Stimulated activated naive CD4-positive, alpha-beta T cell (primary cell): ENCODE measurements at places on chromosomes 1 and 21.
A peak's percentile ranks its signal among the peaks of the same experiment; 100 is the strongest.

DNA sequence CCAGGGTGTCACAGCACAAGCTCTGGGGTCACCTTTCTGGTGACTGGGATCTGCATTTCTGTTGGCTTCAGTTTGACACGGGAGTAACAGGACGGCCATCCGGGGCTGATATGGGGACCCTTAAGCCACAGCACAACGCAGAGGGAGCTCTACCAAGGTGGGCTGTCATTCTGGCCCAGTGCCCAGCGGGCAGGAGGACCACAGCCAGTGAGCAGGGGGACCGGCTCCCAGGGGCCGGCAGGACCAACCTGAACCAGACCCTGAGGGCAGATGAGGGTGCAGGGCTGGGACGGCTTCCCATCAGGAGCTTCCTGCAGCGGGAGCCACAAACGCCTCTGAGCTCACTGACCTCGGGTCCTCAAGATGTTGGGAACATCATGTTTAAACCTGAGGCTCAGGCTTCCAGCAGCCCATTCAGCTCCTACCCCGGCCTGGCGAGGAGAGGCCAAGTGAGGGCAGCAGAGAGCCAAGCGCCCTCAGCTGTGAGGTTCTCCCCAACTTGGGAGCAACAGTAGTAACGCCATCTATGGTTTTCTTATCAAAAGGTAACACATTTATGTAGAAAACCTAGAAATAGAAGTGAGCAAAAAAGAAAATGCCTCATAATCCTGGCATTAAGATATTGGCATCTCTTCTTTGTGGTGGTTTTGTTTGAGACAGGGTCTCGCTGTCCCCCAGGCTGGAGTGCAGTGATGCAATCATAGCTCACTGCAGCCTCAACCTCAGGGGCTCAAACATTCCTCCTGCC is 26.8 kb downstream of the TMEM201 start:
- peak; percentile 52 for DNase-seq

- DNase-seq: no peak
Observed at GRCh38 chr1:213724640-213725536, 262.9 kb upstream of the PROX1 start.

GRCh38 chr1:188022661-188023060 is 1193.9 kb downstream of the PLA2G4A start:
- DNase-seq: no peak

DNA sequence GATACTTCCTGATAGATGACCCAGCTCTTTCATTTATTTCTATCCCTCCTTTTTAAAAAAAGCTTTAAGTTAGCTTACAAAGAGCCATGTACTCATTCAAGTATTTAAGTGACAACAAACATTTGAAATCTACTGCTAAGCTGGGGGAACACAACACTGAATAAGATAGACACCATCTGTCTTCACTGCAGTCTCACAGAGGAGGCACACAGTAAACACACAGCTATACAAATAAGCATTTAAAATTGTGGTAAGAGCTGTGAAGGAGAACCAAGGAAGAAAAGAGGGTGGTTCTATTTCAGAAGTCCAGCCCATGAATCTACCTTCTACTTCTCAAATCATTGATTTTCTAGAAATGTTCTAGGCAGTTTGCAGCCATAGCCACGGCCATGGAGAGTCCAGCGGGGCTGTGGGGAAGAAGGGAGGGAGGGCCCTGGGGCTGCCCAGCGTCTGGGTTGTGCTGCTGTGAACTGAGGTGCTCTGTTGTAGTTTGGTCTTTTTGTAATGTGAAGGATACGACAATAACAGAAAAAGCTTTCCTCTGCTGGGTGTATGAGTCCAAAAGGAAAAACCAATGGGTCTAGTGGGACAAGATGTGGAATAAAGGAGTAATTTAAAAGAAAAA is 28.2 kb downstream of the PRDM2 start:
- DNase-seq: no peak

- no peak for DNase-seq
Observed at GRCh38 chr1:247536340-247536739, at the start of gene OR2C3. Gene OR2C3 (minus strand): TSS chr1:247536440. CDS start chr1:247532511, 3,929 bp downstream.

DNA sequence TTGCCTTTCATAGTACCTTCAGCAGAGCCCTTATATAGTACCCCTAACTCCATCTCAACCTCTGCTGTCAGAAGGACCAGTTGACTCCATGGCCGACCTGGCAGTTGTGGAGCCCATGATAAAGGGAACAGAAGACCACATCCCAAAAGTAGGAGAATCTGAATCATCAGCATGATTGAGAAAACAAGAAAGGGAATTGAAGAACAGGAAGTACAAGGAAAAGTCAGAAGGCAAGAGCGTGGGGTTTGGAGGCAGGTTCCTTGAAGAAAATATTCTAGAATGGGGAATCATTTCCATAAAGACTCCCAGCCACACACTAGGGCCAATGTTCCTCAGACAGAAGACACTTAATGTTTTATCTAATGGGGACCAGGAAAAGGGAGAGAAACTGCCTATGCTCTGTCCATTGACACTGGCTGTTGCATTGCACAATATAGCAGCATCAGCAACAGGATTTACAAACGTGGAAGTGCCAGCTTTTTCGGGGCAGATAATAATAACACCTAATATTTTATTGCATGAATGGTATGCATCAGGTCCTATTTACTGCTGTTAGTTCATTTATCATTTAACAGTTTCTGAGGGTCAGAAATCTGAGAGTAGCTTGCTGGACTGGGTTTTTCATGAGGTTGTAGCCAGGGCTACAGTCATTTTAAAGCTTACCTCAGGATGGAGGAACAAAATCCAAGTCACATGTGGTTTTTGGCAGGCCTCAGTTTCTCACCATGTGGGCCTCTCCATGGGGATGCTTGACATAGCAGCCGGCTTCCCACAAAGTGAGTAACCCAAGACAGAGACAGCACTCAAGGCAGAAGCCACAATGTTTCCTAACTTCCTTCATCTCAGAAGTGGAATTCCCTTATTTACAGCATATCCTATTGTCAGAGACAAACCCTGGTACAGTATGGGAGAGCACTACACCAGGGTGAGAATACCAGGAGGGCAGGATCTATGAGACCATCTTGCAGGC is 483.4 kb downstream of the PLPP3 start:
- no peak for DNase-seq

GRCh38 chr1:44995467-44996238 is 9.3 kb upstream of the EIF2B3 start:
- no peak for DNase-seq

DNA sequence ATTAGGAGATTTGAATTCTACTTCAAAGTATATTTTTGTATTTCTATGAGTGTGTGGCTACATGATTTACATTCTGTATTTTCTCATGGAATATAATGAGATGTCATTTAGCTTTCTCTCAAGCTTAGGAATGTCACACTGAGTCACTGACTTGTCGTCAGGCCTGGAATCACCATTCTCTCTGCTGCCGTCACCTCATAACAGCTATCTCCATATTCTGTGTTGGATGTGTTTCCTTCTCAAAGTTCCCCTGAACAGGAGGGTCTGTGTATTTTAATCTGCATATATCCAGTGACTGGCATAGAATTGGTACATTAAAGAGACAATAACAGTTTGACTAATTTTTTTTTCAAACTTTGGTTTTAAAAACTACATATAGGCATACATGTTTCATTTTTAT is 35.9 kb downstream of the LYPLAL1 start:
- DNase-seq: no peak

DNA sequence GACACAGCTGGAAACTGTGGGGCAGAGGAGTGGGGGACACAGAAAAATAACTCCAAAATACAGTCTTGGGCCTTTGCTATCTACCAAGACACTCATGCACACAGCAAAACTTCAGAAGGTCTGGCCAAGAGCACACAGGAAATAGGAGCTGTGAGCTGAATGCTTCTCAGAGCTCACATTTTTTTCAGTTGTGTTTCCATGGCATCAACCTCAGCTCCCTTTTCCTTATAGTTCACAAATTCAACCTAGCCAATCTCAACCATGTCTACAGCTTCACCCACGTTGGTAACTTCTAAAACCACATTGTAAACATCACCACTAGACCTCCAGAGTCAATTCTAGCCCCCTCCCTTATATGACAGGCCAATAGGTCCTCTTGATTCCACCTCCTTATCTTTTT is 19.6 kb upstream of the SYNJ1 start:
- DNase-seq: no peak

DNA sequence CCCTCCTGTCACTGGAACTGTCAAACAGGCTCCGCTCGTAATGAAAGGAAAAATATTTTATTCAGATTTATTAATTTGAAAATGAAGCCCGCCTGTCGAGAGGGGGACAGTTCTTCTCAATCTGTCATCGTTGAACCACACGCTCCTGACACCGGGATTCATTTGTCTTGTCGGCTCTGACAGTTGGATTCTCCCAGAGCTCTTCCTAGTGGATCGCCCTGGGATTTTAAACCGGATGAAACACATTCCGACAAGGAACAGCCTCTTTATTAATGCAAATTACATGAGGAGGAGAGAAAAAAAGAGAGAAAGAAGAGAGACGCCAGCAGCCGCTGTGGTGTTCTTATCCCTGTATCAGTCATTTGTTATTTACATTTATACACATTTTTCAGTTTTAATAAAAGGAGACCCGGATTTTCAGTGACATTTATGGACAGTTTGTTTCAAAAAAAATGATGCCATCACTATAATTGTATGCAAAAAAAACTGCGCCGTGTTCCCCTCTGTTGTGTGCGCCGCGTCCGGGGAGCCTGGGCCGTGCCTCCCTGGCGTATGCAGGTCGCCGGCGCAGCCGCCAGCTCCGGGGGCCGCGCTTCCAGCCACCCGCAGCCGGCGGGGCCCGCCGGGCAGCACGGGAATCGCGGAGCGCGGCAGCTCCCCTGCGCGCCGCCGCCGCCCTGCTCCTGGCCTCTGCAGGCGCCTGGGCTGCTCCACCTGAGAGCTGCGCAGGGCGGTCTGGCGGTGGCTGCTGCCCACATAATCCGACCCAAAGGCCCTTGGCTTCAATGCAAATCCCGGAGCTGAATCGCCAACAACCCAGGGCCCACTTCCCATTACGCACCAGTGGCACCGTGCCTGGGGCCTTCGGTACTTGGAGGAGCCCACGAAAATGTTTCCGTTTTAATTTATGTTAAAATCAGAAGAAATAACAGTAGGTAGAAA is 237.9 kb upstream of the PBX1 start:
- no peak for DNase-seq

GRCh38 chr1:27284425-27285273 is 37.3 kb upstream of the TMEM222 start:
- DNase-seq: peak; percentile 71

- no peak for DNase-seq
Observed at GRCh38 chr1:206116873-206117150, 376 bp downstream of the AVPR1B start.

GRCh38 chr1:13893409-13893821 is 193.4 kb downstream of the PRDM2 start:
- no peak for DNase-seq

DNA sequence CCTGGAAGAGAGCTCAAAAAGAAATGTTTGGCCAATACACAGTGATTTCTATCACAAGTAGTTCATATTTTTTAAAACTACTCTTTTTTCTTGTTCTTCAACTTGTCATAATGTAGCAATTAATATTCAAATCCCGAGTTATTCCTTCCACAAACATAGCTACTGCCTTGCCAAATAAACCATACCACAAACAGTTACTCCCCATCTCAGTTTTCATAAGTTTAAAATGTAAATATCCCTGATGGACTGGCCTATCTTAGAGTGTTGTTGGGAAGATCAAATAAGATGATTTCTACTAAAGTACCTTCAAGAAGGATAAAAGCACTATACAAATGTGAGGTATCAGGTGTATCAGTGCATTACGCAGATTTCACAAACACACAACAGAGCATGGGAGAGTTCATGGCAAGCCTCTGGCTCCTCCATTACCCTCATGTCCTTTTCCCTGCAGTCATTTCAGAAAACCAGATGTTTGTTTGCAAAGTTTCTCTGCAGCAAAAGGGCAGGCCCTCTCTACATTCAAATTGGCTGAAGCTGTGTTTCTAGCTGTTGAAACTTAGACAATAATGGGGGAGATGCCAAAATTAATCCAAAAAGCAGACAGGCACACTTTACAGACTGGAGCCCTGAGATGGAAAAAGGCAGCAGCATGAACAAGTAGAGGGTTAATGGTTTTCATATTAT is 16.1 kb downstream of the WLS start:
- DNase-seq: no peak

GRCh38 chr1:150820730-150821512 is 12.9 kb upstream of the CTSK start:
- DNase-seq: no peak

GRCh38 chr21:23541571-23541970 is 2065.7 kb downstream of the MRPL39 start:
- no peak for DNase-seq

DNA sequence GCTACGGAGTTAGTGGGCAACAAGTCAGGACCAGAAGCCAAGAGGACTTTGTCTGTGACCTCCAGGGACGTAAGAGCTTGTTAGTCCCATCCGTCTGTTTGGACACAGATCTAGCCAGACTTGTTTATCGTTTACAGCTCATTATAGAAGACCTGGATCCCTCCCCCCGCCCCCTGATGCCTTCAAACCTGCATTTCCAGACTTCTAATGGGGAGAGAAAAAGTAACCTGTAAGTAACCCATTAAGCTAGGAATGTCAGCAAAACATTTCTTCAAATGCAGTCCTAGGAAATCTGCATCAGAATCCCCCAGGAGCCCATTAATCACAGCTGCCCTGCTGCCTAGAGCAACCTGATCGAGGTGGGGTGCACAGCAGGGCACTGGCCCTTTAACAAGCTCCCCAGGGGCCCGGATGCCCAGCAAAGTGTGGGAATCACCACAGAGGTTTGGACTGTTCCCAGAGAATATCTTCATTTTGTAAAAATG is 1.4 kb upstream of the MAD2L2 start:
- no peak for DNase-seq

- DNase-seq: no peak
Observed at GRCh38 chr1:24866211-24867083, 63.6 kb downstream of the RUNX3 start.

- no peak for DNase-seq
Observed at GRCh38 chr1:226370144-226370923, 37.6 kb downstream of the PARP1 start.

DNA sequence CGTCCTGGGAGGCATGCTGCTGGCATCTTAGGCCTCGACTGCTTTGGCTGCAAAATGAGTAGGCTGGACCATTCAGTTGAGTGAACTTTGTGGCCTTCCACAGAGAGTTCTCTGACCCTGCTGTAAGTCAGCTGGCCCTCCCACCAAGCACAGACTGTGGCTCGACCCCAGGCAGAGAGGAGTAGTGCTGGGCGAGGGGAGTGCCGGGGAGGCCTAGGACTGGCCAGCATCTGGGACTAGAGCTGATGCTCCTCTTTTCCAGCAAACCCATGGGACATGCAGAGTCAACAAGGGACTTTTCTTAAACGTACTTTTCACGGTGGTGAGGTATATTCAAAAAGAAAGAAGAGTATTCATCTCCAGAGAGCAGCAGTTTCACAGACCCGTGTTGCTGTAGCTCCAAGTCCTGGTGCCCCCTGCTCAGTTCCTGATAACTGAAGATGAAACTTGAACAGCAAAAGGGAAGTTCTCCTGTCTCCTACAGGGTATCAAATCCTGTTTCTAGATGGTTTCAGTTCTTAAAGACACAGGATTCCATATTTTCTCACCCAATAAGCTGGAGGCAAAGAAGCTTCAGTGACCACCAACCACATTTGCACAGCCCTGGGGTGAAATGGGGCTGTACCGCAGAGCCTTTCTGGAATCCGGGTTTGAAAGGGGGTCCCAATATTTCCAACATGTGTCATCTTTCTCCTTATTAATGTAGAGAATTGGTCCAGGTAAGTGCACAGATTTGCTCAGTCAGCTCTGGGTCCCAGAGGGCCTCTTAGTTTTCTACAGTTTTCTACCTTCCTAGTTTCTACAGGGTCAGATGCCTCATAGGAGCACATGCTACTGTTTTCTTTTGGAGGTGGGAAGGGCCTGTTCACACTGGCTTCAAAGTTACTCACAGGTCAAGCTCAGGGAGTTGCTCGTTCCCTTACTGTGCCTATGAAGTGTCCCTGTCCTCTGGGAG is 20.9 kb downstream of the BATF3 start:
- DNase-seq: no peak

GRCh38 chr1:174956976-174957375 is 42.8 kb upstream of the CACYBP start:
- DNase-seq: no peak
